ENCODE measurements at places on chromosomes 16 and 17.

GRCh38 chr17:66822009-66822408 is 12.9 kb upstream of the CACNG5 start:
- no peak for DNase-seq

GRCh38 chr16:86052926-86053325 is 154.0 kb downstream of the IRF8 start:
- no peak for DNase-seq

DNA sequence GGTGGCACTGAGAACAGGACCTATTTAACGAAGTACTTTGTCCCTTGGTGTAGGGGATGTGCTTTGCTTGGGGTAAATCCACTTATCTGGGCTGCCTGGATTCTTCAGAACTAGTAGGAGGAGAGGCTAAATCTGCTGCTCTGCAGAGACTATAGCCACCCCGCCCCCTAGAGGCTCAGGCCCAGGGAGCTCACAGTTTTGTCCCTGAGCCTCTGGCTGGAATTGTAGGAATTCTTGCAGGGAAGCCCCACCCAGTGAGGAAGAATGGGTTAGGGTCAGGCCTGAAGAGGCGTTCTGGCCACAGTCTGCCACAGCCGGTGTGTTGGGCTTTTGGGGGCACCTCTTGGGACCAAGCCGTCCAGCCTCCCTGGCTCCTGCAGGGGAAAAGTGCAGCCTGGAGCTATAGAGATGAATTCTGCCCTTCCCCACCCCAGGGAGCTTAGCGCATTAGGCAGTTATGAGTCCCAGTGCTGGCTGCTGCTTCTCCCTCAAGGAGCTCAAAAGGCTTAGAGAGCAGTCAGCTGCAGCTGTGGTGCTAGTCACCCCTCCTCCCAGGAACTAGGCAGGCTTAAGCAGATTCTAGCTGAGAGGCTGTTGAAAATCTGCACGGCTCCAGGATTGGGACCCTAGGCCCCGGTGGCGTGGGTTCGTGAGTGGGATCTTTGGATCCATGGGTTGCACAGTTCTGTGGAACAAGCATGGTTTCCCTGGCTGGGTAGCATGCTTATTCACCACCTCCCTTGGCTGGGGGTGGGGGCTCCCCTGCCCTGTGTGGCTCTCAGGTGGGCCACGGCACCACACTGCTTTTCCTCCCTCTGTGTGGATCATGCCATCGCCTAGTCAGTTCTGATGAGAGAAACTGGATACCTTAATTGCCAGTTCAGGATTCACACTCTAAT is 237.4 kb upstream of the TOM1L1 start:
- DNase-seq: no peak

- DNase-seq: no peak
Observed at GRCh38 chr16:22942811-22943210, 128.8 kb downstream of the HS3ST2 start.

GRCh38 chr17:65627891-65628643 is 66.6 kb upstream of the AXIN2 start:
- DNase-seq: no peak

DNA sequence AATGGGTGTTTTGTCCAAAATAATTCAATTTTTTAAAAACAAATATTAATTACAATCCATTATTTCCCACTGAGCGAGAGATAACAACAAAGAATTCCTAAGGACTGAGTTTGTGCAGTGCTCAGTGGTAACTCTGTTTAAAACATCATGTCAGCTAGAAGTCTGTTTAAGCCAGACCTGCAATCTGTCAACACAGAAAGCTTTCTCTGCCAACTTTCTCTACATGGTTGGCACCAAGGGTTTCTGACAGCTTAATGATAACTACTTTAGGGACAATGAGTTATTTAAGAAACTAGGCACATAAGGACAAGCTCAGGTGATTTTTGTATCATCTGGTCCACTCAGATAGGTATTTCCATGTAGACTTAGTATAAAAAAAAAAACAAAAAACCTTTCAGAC is 81.8 kb downstream of the WDR59 start:
- DNase-seq: no peak

- DNase-seq: no peak
Observed at GRCh38 chr17:67021196-67021595, 23.2 kb upstream of the CACNG1 start.
